GM23338 (cell line): ENCODE measurements at places on chromosomes 6 and 20. TPM values are rescaled to one million over a fixed set of nuclear protein-coding genes. Genes with fewer than 3 reads are reported as not detected.

Gene ID4
- total RNA-seq: 7.0 and 8.2 TPM in 2 replicates

Gene C20orf141
- total RNA-seq: not detected in 2 replicates

Gene SNAP25
- 0.78 and 1.3 TPM in 2 replicates for total RNA-seq

DNA sequence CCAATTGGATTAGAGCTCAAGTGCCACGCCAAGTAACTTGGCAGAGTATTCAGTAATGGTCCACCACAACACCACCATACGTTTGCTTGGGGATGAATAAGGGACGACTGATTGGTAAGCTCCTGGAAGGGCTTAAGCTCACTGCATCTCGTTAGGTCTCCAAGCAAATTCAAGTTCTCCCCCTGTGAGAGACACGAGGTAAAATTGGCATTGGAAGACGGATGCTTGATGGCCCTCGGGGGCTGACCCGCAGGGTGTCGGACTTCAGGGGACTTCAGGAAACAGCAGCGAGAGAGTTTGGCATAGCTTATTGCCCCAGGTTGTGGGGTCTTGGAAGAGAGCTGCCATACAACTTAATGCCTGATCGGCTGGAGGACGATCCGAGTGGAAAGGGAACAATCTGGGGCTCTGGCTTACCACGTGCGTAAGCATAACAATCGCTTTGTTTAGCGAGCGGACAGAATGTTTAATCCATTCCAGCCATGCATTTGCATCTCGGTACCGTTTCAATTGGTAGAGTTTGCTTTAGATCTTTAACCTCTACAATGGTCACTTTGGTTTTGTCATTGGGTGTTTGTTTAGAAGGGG lies 4.8 kb upstream of the ZNFX1 start:
- peak; percentile 42 for DNase-seq

DNA sequence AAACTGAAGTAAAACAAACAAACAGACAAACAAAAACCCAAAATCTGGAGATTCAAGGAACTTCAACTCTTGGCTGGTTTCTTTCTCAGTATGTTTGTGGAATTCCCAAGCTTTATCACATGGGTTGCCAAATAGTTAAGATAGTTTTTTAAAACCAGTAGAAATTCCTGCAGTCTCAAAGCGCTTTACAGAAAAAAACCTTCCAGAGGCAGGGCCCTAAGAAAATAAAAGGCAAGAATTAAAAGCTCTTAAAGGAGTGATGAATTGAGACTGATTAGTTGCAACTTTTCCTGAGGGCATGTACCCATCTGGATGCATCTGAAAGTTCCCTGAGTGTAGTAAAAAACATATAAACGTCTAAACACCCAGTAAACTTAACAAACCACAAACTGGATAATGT lies 25.9 kb upstream of the PTCHD4 start:
- peak; percentile 32 for DNase-seq

DNA sequence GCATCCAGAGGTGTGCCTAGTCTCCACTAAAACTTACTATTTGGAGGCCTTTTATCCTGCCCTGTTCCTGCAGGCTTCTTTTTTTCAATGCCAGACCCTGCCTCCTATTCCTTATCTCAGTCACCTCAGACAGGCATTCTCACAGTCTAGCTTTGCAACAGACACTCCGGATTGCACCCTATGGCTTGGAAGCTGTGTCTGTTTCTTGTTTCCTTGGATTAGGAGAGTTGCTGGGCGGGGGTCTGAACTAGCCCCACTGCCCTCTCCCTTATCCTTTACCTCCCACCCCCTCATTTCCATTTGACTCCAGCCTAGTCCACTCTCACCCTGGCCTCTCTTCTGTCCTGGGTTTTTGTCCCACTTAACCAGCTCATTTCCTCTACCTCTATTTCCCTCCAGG lies 228.1 kb upstream of the CITED2 start:
- no peak for DNase-seq

- DNase-seq: no peak
Observed at GRCh38 chr20:617934-618690, 8.0 kb upstream of the TCF15 start.

DNA sequence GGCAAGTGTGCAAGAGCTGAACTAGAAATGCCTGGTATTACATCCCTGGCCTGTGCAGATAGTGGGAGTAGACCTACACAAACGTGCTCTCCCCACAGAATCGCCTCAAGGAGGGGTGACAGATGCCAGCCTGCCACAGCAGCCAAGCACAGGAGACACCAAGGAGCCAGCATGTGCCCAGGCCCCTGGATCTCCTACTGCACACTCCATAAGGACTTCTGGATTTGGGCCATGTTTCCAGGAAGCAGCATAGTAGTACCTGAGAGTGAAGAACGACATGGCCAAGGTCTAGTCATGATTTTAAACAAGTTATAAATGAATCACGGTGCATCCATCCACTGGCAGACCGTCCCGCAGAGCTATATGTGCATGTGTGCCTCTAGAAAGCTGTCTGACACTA lies 232.2 kb downstream of the SYNDIG1 start:
- DNase-seq: no peak
